Stimulated activated CD4-positive, alpha-beta T cell treated with anti-CD3 and anti-CD28 coated beads, Interleukin-2, amount 100 ng/mL, for 4 hours (primary cell): ENCODE measurements at places on chromosomes 1 and 21.

DNA sequence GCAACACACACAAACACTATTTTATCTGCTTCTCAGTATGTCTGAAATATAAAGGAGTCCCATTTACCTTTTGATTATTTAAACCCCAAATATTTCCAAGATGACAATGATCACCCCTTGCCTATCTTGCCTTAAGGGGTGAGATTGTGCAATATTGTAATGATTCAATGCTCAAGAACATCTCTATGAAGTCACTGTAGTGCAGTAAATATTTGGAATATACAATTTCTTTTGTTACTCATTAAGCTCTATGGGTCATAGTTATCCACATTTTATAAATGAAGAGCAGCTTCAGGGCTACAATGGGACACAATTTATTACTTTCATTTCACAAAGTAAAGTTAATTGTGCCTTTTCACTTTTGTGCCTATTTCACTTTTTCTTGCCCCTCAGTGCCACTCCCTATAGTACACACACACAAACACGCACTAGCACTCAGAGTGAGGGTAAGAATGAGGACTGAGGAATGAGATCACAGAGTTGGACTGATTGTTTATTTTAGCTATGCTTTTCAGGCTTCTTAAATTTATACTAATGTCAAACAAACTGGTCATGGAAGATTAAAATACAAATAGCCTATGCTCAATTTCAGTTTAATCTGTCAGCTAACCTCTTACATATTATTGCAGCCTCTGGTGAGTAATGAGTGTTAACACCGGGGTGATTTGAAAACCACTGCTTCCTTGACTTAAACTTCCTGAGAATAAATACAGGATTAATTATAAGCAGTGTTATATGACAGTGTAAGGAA, 521.0 kb upstream of the B3GALT2 start:
- DNase-seq: no peak

- DNase-seq: no peak
Measured at GRCh38 chr1:172719066-172719627, 60.2 kb downstream of the FASLG start.

- no peak for DNase-seq
Measured at GRCh38 chr1:208497866-208498541, 253.8 kb upstream of the PLXNA2 start.

GRCh38 chr1:89484092-89485038, 40.3 kb upstream of the LRRC8B start:
- DNase-seq: no peak

- no peak for DNase-seq
Measured at GRCh38 chr1:217322834-217323233, 308.1 kb downstream of the GPATCH2 start.

GRCh38 chr1:1755852-1756251, 22.4 kb downstream of the NADK start:
- no peak for DNase-seq

DNA sequence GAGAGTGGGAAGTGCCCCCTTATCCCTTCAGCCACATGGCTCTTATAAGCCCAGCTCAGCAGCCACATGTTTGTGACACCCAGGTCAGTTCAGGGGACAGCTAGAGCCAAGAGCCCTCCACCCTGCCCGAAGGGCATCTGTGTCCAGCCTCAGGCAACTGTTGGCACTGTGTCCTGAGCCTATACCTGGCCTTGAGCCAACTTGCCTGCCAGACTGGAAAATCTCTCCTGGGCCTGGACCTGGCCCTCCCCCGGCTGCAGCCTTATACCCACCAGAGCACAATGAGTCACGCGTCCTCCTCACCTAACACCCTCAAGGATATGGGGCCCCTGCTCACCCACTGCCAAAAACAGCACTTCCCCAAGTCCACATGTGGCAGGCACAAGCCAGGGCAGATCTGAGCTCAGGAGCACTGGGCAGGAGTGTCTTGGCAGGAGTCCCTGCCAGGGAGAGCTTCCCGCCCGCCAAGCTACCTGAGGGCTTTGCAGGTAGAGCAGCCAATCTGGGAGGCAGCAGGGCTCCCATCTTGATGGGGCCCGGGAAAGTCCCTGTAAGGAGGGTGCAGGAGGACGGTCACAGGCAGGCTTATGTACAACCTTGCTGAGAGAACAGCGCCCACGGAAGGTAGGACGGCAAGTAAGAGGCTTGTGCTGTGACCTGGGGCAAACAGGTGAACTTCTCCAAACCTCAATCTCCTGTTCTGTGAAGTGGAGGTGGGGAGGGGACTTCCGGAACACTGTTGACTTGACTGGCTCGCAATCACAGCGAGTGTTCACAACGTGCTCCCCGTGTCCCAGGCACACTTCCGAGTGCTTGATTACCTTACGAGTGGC, 19.8 kb upstream of the HSPG2 start:
- DNase-seq: peak; percentile 41

GRCh38 chr1:68046885-68047658, 3.4 kb downstream of the DIRAS3 start:
- no peak for DNase-seq

- DNase-seq: peak; percentile 25
Measured at GRCh38 chr1:40078512-40079333, 18.3 kb downstream of the PPT1 start.

- no peak for DNase-seq
Measured at GRCh38 chr21:38925923-38926322, 120.2 kb downstream of the ETS2 start.
